ENCODE measurements at places on chromosomes 16 and 17. TPM values are rescaled to one million over a fixed set of nuclear protein-coding genes. Genes with fewer than 3 reads are reported as not detected.

The PAFAH1B1 gene
- total RNA-seq, result 190 TPM

The CFAP97D1 gene
- total RNA-seq, result not detected

The LGALS9B gene
- total RNA-seq, result not detected

The ETV4 gene
- total RNA-seq, result 0.32 TPM

The HEATR9 gene
- total RNA-seq, result not detected

The SCGB1C2 gene
- not detected for total RNA-seq

The MAP1LC3B gene
- total RNA-seq, result 83.4 TPM

The NHLRC4 gene
- 1.8 TPM for total RNA-seq

The CACNG1 gene
- total RNA-seq, result not detected

The PRR35 gene
- total RNA-seq, result not detected

The SLC38A8 gene
- not detected for total RNA-seq

The ABCC6 gene
- total RNA-seq, result not detected

Data from activated naive CD4-positive, alpha-beta T cell treated with anti-CD3 and anti-CD28 coated beads, Interleukin-2, amount 50 U/mL, for 72 hours (primary cell).